ENCODE measurements at places on chromosomes 5 and 9.

GRCh38 chr5:107257885-107258520, 412.7 kb downstream of the EFNA5 start:
- no peak for DNase-seq

- no peak for DNase-seq
Measured at GRCh38 chr5:131268758-131269370, 5.0 kb downstream of the CDC42SE2 start.

GRCh38 chr5:83430130-83431010, 41.2 kb upstream of the VCAN start:
- DNase-seq, result no peak

DNA sequence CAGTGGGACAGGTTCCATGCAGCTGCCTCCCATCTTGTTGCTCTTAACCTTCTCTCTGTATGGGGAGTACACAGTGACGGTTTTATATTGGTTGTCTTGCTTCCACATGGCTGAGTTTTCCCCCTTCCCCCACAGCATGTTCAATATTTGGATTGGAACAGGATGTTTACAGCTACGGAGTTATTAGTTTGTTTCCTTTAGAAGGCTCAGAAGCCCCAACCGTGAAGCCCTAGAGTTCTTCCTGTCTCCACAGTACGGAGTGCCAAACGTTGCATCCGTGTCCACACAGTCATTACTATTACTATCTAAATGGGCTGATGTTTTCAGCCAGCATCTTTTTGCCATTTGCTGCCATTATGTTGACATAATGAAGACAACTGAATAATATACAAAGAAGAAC, 277.5 kb downstream of the MARCHF11 start:
- DNase-seq, result no peak

- DNase-seq, result no peak
Measured at GRCh38 chr5:37435261-37435660, 56.1 kb downstream of the WDR70 start.

- no peak for DNase-seq
Measured at GRCh38 chr5:40652441-40653220, 27.1 kb upstream of the PTGER4 start.

- DNase-seq, result no peak
Measured at GRCh38 chr9:13817754-13818278, 496.1 kb downstream of the NFIB start.

DNA sequence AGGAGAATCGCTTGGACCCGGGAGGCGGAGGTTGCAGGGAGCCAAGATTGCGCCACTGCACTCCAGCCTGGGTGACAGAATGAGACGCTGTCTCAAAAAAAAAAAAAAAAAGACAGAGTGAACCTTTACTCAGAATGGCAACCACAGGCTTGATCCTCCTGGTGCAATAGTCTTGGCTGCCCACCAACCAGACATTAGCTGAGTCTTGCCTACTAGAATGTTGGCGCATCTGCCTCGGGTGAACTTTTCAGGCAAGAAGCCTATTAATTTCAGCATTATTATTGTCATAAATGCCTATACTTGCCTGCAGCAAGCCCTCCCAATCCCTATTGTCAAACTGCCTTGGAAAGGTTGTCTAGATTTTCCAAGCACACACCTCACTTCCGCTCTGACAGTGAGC, 4.2 kb downstream of the SERINC5 start:
- no peak for DNase-seq

DNA sequence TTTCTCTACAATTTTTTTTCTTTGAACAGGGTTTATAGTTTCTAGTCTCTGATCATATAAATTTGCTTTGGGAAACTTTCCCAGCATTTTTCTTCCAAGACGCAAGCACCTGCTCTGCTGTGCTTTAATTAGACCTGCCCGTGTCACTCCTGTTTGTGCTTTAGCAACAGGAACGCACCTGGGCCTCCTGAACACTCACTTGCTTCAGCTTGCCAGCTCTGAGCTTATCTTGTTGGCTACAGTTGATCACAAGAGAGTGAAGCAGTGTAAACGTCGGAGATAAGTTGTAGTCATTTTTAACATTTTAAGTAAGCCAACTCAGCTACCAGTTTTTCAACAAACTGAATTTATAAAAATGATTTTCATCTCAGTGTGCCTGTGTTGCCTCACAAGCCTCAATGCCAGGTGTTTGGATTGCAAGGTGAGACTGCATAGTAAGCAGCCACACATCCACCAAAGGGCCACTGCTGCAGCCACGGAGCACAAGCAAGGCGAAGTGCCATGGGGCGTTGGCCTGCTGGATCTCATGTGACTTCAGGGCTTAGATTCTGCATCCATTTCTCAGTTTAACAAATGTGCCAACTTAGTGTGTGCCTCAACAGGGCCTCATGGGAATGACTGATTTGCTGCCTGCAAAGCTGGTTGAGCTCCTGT, 166.9 kb downstream of the TRIO start:
- DNase-seq, result no peak

DNA sequence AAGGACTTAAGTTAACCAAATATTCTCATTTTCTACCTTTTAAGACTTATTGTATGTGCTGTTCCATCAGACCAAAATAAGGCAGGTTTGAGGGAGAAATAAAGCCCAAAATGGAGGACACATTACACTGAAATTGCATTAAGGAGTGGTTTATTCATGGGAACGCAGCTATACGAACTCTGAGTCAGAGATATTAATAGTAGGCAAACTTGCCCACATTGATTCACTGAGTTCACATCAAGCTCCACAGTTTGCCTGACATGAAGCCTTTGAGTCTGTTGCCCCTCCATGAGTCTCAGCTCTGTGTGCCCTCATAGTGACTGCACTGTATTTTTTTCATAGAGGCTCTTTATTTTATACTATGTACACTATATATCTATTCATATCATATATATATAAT, 135.0 kb upstream of the SNX2 start:
- no peak for DNase-seq

DNA sequence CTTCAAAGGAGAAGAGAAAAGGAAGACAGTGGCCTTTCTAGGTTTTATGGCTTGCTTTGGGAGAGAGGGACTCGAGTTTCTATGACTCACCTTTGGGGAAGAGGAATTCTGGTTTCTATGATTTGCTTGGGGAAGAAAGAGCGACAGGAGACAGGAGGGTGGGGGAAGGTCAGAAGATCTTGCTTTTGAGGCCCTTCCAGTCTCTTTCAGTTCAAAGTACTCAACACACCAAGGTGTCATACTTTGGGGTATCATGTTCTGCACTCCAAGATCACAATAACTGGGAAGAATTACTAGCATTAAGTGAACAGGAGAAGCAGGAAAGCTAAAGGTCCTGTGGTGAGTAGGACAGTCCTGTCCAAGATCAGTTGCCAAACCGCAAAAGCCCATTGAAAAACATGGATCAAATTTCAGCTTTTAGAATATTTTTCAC, 324.5 kb downstream of the ARHGEF28 start:
- DNase-seq, result no peak

DNA sequence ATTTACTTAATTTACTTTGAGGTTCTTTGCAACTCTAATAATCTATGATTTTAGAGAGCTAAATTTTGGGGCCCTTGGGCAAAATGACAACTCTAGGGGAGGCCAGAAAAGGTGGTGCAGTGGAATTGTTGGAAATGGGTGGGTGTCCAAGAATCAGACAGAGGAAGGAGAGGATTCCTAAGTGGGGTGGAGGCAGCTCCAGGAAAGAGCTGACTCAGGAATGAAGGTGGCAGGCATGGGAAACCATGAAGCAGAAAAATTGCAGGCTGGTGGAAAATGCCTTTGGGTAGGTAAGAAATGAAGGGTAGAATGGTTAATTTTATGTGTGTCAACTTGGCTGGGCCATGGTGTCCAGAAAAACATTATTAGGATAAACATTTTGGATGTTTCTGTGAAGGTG, 248.5 kb upstream of the TUT7 start:
- no peak for DNase-seq

GRCh38 chr5:150562832-150563231, 54.9 kb downstream of the NDST1 start:
- no peak for DNase-seq

DNA sequence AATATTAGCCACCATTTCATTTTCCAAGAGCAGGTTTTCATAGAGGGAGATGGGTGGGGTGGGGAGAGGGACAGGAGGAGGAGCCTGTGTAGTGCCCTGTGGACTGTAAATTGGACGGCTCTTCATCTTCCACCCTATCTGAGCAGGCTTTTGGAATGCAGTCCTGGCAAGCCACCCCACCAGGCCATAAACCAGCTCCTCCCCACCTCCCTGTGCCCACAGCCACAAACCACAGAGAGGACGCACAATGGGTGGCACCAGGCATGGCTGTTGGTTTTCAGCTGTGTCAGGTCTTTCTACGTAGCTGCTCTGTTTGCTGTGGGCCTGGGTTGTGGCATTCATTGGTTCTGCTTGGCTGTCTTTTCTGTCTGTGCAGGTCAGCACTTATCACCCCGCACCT, 58.0 kb downstream of the PLAC8L1 start:
- no peak for DNase-seq

GRCh38 chr9:89756891-89757537, 152.2 kb downstream of the GADD45G start:
- DNase-seq, result no peak

- DNase-seq, result no peak
Measured at GRCh38 chr9:7615344-7615743, 184.2 kb downstream of the DMAC1 start.

DNA sequence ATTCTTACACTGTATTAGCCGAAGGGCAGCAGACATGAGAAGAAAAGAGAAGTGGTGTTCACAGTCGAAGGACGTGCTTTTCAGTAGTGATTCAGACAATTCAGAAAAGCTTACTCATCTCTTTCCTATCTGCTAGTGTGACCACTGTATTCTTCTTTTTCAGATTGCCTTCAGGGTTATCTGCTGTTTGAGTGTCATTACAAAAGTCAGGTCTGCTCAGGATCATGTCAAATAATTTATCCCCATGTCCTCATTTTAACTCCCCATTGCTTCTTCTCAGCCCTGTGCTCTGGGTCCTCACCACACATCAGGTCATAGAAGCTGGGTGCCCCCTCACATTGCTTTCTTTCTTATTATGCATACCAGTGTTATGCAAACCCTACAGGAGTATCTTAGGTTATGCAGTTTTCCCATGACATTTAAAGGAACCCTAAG, 394.0 kb downstream of the CETN3 start:
- DNase-seq, result no peak

DNA sequence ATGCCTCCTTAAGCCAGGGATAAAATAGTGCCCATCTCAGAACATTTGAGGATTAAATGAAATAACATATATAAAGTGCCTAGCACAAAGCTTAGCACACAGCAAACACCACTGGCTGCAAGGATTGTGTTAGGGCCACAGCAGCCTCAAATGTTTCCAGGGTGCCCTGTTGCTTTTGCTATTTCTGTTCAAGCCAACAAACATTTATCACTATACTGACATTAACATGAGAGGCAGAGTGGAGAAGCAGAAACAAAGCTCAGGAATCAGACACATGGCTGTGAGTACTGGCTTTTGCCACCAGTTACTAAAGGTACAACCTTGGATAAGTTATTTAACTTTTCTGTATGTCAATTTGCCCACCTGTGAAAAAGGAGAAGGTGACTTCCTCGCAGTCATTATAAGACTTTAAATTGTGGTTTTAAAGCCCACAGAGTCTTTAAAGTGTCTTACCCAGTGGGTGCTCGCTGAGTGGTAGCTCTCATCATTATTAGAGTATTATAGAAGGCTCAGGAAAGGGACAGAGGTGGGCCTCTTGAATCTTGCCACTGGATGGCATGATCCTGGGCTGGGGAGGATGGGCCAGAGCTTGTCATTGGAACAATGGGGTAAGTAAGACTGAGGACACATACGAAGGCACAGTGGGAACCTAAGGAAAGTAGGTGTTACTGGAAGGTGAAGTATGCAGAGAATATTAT, 98.2 kb downstream of the MARCHF3 start:
- DNase-seq, result no peak

DNA sequence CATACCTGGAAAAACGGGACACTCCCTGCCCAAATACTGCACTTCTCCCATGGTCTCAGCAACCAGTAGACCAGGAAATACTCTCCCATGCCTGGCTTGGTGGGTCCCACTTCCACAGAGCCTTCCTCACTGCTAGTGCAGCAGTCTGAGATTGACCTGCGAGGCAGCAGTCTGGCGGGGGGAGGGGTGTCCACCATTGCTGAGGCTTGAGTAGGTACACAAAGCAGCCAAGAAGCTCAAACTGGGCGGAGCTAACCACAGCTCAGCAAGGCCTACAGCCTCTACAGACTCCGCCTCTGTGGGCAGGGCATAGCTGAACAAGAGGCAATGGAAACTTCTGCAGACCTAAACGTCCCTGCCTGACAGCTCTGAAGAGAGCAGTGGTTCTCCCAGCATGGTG, 191.5 kb upstream of the FTMT start:
- no peak for DNase-seq

- DNase-seq, result no peak
Measured at GRCh38 chr5:82165740-82166530, 112.2 kb downstream of the RPS23 start.

DNA sequence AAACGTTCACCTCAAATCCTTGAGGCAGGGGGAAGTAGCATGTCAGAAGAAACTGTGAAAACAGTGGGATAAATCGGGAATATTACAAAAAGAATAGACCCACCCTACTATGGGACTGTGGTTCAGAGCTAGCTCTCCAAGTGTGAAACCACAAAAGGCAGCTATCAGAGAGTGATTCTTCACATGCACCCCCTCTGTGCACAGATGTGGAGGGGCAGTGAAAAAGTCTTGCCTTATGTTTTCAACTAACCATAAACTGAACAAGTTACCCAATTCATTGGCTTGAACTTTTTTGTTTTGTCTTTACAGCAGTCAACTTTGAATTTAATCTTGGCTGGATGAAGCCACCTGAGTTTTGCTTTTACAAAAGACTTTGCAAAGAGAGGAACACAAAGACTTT, 98.8 kb upstream of the NR4A3 start:
- DNase-seq, result no peak

DNA sequence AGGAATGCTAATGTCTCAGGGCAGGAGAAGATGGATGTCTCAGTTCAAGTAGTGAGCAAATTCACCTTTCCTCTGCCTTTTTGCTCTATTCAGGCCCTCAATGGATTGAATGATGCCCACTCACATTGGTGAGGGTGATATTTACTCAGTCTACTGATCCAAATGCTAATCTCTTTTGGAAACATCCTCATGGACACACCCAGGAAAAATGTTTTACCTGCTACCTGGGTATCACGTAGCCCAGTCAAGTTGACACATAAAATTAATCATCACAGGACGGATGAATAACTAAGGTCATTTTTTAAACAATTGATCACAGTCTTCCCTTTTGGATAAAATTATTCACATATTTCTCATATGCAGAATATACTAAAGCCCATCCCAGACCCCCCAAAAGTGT, 63.0 kb upstream of the JAK2 start:
- no peak for DNase-seq
